ENCODE measurements at places on chromosomes 1 and 21.

DNA sequence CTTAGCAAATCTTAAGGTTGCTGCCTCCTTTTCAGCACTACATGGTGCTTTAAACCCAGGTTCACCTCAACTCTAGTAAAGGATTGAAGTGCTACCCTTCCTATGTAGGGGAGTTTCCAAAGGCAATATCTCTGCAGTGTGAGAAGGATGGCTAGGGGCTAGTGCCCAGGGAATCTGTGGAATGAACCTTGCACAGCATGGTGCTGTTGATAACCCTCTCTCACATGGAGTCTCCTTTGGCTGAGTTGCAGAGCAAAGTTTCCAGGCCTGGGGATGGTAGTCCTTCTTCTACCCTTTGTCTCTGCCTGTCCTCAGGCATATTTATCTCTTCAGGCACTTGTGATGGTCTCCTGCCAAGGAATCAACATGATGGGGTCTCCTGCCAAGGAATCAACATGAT is 59.4 kb downstream of the AXDND1 start:
- no peak for DNase-seq

DNA sequence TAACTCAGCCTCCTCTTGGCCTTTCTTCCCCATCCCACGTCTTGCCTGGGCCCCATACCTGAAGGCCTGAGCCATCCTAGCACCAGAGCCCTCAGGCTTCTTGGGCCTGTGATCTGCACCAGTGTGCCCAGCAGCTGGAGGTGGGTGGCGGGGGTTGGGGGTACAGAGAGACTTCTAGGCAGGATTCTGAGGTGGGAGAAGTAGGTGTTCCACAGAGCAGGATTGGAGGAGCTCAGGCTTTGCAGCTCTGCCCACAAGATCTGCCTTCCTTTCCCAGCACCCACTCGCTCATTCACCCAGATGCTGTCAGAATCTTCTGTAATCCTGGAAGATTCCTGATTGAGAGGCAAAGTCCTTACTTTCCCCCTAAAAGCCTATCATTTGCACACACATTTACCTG is 10.0 kb upstream of the GJB5 start:
- no peak for DNase-seq

DNA sequence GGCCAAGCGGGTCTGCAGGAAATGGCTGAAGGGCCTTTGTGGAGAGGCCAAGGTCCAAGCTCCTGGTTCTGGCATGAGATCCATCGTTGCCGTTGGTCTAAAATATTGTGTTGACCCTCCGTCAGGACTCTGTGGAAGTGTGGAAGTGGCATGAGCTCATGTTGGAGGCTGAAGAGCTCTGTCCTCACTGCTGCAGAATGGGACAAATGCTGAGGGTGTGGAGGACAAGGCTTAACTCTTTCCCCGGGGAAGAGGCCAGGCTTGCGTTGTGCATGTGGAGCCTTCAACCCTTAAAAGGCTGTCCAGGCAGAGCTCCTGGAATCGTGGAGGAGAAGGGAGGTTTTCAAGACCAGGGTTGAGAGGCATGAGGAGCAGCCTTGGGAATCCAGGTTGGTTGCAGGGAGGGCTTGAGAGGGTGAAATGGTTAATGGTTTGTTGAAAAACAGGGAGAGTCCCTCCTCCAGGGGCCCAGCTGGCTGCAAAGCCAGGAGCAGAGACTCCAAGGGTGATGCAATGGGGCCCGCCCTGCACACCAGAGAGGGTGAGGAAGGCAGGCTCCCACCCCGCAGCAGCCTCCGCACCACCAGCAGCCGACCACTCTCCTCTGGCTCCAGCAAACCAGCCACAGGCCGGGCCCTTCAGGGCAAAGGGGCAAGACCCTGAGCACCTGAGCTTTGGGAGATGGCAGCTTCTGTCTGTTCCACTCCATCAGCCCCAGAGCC is 6.7 kb upstream of the AHCYL1 start:
- no peak for DNase-seq

DNA sequence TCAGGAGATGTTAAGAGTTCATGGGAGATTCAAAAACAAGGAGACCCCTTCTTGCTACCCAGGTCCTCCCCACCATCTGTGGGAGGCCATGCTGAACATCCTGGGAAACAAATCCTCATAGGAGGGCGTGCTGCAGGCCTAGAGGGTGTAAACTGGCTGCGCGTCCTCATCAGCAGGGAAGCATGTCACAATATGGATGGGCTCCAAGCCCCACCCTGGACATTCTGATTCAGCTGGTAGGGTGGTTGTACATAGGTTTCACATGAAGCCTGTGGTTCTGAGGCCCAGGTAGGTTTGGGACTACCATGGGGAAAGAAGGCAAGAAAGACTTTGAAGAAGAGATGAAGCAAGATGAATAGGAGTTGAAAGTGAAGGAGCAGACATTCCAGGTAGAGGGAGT is 44.6 kb upstream of the IFNLR1 start:
- no peak for DNase-seq

DNA sequence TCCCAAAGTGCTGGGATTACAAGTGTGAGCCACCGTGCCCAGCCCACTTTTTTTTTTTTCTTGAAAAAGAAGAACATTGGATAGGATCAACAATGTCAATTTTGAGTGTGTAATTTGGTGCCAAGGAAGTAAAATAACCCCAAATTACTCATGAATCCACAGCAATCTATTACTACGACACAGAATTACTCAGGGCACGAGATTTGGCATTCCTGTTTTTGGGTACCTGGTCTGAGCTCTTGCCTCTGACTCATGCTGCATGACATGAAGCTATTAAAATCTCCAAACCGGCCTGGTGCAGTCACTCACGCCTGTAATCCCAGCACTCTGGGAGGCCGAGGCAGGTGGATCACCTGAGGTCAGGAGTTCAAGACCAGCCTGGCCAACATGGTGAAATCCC is 10.4 kb downstream of the RNF19B start:
- no peak for DNase-seq

GRCh38 chr1:109493805-109494539 is at the start of gene CYB561D1:
Gene CYB561D1 (plus strand): TSS chr1:109494094. CDS start chr1:109494140, 46 bp downstream.
- DNase-seq: peak; percentile 64

- DNase-seq: no peak
Measured at GRCh38 chr1:153507926-153508583, 27.7 kb downstream of the S100A6 start.

- no peak for DNase-seq
Measured at GRCh38 chr21:36450511-36450910, 29.4 kb downstream of the CLDN14 start.

- DNase-seq: no peak
Measured at GRCh38 chr1:157233131-157233530, 94.9 kb upstream of the ETV3 start.

GRCh38 chr1:208369658-208370057 is 125.5 kb upstream of the PLXNA2 start:
- DNase-seq: no peak

DNA sequence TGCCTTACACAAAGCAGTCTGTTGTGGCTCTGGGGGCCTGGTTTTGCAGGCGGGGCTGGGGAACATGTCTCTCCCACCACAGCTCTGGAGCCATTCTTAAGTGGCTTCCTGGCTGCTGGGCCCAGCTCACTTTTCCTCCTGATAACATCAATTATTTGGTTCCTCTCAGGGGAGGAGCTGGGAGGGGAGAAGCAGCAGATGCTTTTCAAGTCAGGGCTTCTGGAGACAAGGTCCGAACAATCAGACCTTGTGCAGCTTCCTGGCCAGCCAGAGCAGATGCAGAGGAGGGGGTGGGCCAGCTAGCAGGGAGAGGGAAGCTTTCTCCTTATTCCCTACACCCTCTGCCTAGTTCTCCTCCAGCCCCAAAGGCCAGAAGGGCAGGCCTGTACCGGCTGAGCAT is 3.7 kb upstream of the PAQR6 start:
- no peak for DNase-seq

DNA sequence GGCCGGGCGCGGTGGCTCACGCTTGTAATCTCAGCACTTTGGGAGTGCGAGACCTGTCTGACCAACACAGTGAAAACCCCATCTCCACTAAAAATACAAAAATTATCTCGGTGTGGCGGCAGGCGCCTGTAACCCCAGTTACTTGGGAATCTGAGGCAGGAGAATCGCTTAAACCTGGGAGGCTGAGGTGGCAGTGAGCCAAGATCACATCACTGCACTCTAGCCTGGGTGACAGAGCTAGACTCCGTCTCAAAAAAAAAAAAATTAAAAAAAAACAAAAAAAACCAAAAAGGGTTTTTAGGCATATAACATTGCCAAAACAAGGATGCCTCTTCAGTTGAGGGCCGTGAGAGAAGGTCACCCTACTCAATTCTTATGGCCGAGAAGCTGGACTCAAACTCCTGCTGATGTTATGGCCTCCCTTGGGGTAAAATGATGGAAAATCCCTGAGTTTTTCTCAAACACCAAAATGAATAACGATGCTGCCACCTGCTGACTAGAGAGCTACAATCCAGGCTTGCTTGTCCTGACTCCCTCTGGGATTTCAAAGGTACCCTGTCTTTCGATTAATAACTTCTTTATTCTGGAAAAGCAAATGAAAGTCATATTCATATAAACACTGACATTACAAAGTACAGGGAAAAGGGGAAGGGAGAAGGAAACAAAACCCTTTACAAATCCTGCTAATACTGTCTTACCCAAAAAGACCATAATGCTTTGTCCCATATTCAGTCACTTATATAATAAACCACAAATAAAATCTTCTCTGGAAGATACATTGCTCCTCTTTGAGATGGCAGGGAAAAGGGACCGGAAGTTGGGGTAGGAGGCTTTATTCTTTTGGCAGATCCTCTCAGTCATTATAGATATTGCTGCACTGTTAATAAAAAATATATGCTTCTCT is 10.7 kb downstream of the RAB42 start:
- DNase-seq: peak; percentile 13

DNA sequence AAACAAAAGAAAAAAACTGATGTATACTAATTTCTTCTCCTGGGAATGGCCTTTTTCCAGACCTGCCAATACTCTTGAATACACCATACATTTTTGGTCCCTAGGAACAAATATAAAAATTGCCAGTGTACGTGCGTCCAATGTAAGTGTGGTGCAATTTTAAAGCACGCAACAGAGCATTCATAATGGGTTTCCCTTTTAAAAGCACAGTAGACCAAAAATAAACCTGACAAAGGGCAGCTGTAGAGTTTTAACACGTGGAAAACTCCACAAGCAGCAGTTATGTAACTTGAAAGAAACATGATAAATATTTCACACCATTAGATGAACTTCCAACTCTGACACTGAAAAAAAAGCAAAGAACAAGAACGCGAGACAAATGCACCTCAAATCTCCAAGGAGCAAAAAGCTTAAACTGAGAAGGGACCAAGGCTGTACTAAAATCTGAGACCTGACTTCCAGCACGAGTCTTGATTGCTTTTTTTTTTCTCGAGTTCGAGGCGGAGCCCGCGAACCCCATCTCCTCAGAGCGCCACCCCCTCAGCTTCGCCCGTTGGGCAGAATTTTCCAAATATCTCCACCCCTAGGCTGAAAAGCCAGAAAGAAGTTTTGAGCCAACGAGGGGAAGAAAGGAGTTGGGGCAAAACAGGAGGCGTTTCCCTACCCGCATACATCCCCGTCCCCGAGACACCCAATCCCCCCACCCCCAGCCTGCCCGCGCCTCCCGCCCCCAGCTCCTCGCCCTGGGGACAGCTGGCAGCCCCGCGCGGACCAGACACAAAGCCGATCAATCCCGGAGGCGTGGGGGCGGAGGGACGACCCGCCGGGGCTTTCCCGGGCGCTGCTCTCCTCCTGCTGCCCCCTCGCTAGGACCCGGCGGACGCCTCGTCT is at the start of gene JAM2:
Gene JAM2, plus strand, starts transcription at position 599 of the 891 bp plus-strand sequence. CDS start 564 bp downstream, outside the sequence.
- DNase-seq: no peak

- no peak for DNase-seq
Measured at GRCh38 chr1:34342334-34342733, 165.6 kb downstream of the C1orf94 start.

DNA sequence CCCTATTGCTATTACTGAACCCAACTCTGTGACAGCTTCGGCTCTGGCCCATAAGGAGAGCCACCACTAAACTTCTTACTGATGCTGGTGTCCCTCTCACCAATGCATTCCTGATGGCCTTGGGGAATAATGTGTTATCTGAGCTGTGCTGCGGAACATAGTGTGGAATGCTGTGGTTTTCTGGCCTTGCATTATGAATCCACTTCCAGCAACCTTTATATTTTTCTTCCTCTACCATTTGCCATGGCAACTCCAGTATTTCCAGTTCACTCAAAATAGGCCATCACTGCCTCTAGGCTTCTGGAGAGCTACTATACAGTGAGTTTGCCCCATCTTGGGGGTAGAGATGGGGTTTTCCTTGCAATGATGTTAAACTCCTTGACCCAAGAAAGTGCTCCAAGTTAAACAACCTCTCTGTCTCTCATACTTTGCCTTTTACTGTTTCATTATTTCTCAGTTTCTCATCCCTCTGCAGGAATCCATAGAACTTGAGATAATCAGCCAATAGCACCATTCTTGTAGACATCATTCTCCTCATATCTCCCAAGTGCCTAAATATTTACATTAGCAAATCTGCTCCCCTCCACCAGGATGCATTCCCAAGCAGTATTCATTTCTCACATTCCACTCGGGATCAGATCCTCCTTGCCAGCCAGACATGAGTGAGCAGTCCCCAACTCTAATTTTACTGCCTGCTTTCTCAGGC is 11.1 kb upstream of the RAVER2 start:
- no peak for DNase-seq

- DNase-seq: no peak
Measured at GRCh38 chr1:227065311-227065710, 125.2 kb downstream of the COQ8A start.

- DNase-seq: no peak
Measured at GRCh38 chr1:54378874-54379554, 27.2 kb downstream of the SSBP3 start.

- no peak for DNase-seq
Measured at GRCh38 chr1:39141925-39142324, 62.6 kb upstream of the MACF1 start.

GRCh38 chr1:85816606-85817005 is 108.4 kb upstream of the ZNHIT6 start:
- DNase-seq: no peak

DNA sequence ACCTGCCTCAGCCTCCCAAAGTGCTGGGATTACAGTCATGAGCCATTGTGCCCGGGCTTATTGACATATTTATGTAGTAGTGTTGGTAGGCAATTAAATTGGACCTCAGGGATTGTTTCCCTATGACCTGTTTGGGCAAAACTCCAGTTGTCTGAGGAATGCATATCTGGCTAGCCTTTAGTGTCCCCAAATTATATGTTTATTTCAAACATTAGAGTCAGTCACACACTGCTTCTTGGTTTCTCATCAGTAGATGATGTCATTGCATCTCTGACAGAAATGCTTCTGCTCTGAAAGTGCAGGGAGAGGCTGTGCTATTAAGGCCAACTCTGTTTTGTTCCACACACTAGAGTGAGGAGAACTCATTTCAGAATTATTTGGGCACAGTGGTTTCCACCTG is 12.5 kb downstream of the PIP5K1A start:
- DNase-seq: no peak

GRCh38 chr21:40291560-40291959 is 424.3 kb downstream of the PCP4 start:
- DNase-seq: no peak

- DNase-seq: peak; percentile 23
Measured at GRCh38 chr1:244863491-244864252, 671 bp downstream of the HNRNPU start.

Measured in gastrocnemius medialis (tissue), 4 donors.